ENCODE measurements at places on chromosomes 13 and 19.

DNA sequence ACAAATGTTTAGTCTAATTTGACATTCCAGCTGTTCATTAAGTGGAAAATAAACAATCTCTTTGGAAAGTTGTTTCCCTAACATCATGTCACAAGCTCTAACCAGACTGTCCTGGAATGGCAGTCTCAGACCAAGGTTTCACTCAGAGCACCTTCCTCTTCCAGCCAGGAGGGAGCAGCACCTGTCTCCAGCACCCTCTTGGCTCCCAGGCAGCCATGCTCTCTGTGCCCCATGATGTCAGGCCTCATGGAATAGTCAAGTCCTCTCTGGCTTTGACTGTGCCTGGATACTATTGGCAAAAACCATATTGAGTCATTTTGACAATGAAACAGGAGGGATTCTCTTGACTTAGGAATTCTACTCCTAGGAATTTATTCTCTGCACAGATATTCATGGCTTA lies 171.4 kb downstream of the OXGR1 start:
- DNase-seq, result no peak

- no peak for DNase-seq
These were observed 382.8 kb downstream of the TSHZ3 start for GRCh38 chr19:30966486-30966885.

GRCh38 chr13:87403748-87404432 lies 267.3 kb upstream of the SLITRK5 start:
- DNase-seq, result no peak

- no peak for DNase-seq
These were observed 1.7 kb downstream of the MYO1F start for GRCh38 chr19:8575467-8575997.

GRCh38 chr13:112926003-112926402 lies 43.0 kb upstream of the MCF2L start:
- no peak for DNase-seq

DNA sequence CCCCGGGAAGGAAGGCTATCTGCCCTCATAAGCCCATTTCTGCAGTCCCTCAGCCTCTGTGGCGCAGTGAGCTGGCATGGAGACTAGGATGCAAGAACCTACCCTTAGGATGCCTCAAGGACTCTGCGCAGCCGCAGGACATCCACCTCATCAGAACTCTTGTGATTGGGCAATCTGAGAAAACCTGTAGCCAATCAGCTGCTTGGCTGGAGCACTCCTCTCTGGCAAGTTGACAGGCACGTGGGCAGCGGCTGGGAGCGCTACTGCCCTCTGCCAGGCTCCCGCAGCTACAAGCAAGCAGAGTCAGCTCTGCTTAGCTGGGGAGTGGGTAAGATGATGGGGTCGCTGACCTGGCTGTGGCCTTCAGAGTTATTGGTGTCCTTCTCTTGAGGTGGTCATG lies 1.5 kb upstream of the ECSIT start:
- DNase-seq, result peak; percentile 83

GRCh38 chr13:111912991-111913760 lies 153.8 kb upstream of the SOX1 start:
- no peak for DNase-seq

All from NCI-H1048 (cell line).